SW480 (cell line): ENCODE measurements at places on chromosomes 11 and 22.
A peak's percentile ranks its signal among the peaks of the same experiment; 100 is the strongest.

- no peak for DNase-seq
Observed at GRCh38 chr22:47450876-47451475, 688.5 kb downstream of the TBC1D22A start.

DNA sequence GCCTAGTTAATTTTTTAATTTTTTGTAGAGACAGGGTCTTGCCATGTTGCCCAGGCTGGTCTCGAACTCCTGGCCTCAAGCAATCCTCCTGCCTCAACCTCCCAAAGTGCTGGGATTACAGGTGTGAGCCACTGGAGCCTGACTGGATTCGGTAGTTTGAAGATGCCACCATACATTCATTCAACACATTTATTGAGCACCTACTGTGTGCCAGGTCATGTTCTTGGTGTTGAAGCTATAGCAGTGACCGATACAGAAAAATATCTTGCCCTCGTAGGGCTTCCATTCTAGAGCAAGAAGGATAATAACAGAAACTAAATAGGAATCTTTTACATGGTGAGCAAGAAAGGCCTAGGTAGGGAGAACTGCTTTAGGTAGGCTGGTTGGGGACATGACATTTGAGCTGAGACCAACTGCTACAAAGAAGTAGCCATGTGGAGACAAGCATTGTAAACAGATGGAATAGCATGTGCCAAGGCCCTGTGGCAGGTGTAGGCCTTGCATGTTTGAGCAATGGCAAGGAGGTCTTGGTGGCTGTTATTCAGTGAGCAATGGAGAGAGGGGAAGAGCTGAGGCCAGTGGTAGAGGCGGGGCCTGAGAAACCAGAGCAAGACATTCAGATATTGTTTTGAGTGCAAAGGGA, 1.7 kb upstream of the MYRF start:
- DNase-seq = no peak

DNA sequence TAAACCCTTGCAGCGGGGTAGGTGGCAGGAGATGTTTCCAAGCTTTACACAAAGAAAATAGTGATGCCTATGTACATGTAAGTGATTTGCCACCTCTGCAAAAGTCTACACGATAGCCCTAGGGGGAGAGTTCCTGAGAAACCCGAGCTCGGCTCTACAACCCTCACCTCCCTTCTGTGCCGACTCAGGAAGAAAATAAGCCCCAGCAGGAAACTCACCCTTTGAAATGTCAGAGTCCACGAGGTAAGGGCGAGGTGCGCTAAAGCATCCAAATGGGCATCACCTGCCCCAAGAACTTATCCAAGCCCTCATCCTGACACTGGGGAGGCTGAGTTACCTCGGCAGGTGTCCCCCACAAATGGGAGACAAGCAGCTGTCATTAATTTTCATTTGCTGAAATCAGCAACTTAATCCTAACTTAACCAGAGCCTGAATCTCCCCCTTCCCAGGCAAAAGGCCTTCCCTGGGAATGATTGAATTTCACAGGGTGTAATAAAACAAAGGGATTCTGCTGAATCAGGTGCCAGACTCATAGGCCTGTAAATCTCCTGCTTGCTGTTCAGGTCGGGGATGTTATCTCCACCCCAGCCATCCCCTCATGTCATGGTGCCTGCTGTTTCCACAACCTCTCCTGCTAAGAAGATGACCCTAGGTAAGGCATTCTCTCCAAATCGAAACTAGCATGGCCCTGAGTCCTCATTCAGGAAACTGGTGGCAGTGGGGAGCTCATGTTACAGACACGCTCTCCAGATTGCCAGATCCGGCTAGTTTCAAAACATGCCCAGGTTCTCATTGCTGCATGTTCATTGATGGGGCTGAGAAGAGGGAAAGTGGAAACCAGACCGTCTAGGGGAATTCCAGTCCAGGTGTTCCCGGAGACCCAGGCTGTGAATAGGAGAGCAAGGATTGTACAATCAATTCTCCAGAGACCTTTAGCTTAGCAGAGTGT, 105.3 kb upstream of the KIRREL3 start:
- DNase-seq = peak; percentile 62

GRCh38 chr11:45599161-45599943, 66.1 kb downstream of the CHST1 start:
- DNase-seq = no peak

- DNase-seq = no peak
Observed at GRCh38 chr11:14636119-14636518, 7.5 kb upstream of the PDE3B start.

- no peak for DNase-seq
Observed at GRCh38 chr11:64095273-64095817, 59.6 kb downstream of the FLRT1 start.

DNA sequence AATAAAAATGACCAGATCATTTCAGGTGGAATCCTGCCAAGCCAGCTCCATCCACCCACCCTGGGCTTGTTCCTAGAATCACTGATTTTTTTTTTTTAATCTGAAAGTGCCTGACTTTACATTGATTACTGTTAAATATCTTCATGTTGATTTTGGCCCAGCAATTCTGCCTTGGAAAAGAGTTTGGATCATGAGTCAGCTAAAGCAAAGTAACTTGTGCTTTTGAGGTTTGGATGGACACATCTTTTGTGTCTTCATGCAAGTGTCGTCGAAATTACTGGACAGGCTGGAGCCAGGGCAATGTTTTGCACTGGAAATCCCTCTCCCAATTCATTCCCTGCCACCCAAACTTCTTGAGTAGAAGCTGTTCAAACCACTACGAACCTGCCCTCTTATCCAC, 164.0 kb upstream of the SYT13 start:
- DNase-seq = no peak

- no peak for DNase-seq
Observed at GRCh38 chr11:64318766-64319761, 1.1 kb downstream of the PRDX5 start.

- DNase-seq = no peak
Observed at GRCh38 chr22:49116486-49117120, 711.1 kb downstream of the BRD1 start.

- no peak for DNase-seq
Observed at GRCh38 chr11:36073411-36074203, 129.7 kb downstream of the LDLRAD3 start.

- peak; percentile 32 for DNase-seq
Observed at GRCh38 chr11:35487532-35488078, 37.8 kb downstream of the PAMR1 start.

DNA sequence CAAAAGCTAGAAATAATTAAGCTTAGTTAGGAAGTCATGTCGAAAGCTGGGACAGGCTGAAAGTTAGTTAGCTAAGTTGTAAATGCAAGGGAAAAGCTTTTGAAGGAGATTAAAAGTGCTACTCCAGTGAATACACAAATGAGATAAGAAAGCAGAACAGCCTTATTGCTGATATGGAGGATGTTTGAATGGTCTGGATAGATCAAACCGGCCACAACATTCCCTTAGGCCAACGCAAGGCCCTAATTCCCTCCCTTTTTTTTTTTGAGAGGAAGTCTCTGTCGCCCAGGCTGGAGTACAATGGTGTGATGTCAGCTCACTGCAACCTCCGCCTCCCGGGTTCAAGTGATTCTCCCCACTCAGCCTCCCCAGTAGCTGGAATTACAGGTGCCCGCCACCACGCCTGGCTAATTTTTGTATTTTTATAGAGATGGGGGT, 23.3 kb upstream of the WEE1 start:
- DNase-seq = peak; percentile 31

DNA sequence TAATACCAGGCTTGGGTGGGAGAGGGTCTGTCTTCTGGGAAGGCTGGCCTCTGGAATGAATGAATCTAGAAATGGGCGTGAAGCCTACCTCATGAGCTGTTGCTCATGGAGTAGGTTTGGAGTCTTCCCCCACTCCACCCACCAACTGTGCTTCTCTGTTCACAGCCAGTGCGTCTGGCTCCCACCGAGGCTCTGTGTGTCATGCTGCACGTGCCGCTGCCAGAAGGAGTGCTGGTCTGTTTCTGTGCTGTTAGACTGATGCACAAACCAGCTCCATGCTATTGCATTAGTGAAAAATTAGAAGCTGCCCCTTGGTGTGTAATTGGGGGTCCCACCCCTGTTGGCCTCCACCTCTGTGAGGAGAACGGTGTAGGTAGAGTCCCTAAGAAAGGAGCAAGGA, 132.3 kb upstream of the PARVA start:
- DNase-seq = no peak

- no peak for DNase-seq
Observed at GRCh38 chr11:32262367-32262766, 171.5 kb downstream of the RCN1 start.

DNA sequence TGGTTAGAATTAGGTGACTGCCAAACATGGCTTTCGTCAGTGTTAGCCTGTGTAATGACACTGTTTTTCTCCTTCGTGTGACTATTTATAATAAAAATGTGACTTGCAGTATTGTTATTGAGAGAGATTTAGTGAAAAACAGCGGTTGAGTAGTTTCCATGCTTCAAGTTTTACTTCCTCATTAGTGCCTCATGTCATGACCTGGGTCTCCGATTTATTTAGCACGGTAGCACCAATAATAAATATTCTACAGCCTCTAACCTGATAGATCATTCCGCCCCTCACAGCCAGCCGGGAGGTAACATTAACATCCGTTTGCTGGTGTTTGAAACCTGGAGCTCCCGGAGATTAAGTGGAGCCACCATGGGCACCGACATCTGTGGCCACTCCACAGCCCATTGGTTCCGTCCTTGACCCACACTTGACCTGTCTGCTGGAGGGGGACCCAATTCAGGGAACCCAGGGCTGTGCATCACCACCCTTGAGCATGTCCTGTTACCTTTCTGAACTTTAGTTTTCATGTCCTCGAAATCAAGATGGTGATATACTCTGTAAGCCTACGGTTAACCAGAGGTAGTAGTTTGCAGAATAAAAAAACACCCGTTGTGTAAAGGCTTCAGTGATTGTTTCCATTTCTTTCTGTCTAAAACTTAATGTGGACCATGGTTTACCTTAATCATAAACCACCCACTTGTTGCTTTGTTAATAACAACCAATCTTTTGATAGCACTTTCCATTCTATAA, 104.1 kb downstream of the ATXN10 start:
- no peak for DNase-seq

GRCh38 chr22:50034126-50035081, 21.8 kb upstream of the IL17REL start:
- DNase-seq = no peak

DNA sequence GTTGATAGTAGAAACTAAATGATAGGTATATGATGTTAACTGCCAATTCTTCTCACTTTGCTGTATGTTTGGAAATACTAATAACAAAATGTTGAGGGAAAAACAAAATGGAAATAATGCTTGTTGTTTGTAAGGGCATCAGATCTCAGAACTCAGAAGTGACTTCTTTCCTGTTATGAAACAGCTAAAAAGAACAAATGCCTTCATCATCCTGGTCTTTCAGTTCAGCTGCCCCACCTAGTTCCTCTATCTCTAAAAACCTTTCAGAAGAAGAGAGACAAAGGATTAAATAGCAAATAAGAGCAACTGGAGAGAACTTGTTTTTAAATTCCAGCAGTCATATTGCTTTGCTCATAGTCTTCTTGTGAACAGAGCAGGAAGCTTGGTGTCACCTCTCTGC, 345.3 kb upstream of the NCAM1 start:
- no peak for DNase-seq

GRCh38 chr22:29260601-29261315, 7.0 kb downstream of the RHBDD3 start:
- no peak for DNase-seq

DNA sequence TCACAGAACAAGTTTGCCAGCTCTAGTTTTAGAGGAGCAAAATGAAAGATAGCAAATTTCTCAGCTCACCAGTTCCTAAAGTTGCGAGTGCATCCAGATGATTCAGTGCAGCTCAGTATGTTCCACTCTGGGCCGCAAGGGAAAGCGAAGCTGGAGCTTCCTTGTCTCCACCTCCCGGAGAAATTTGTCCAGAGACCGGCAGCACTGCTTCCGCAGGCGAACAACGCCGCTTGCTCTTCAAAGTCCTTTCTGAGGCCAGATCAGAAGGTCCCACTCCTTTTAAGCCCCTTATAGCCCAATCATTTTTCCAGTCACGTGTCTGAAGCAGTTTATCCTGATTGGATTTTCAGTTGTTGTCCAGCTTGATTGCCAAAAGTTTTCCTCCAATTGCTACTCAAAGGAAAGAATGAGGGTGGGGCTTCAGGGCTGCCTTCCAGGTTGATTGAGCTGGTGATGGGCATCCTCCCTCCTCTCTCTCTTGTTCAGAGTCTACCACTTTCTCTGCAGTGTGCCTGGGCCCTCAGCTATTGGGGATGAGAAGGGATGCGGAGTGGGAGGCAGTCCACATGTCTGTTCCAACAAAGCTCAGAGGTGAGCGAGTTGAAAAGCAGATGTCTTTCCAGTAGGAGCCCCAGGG, at the start of gene ZNF280A:
Gene ZNF280A (minus strand): TSS at position 251 of the 637 bp plus-strand sequence. CDS start 4,640 bp downstream, outside the sequence.
- no peak for DNase-seq

DNA sequence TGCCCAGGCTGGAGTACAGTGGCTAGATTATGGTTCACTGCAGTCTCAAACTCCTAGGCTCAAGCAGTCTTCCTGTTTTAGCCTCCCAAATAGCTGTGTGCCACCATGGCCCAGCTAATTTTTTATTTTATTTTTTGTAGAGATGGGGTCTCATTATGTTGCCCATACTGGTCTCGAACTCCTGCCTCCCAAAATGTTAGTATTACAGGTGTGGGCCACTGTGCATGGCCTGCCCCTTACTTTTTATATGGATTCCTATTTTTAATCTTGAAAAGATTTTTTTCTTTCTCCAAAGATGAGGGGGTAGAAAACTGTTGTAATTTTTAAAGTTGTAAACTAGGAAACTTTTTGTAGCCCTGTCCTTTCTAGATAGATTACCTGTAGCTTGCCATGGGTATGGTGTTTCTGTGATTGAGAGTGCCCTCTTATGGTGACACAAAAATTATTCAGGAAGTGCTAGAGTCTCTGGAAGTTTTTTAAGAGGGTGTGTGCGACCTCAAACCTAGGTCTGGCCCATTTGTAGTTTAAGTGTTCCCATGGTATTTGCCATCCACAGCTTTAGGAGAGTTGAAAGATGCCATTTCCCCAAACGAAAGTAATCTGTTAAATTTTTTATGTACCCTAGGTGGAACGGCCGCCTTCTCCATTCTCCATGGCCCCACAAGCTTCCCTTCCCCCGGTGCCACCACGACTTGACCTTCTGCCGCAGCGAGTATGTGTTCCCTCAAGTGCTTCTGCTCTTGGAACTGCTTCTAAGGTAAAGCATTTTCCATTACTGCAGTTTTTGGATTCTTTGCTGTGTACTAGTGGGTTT, 32.4 kb downstream of the MCAM start:
- peak; percentile 57 for DNase-seq
